ENCODE measurements at places on chromosomes 7 and 10. TPM values are rescaled to one million over a fixed set of nuclear protein-coding genes. Genes with fewer than 3 reads are reported as not detected.

GRCh38 chr10:16909961-16910792 is 93.0 kb upstream of the RSU1 start:
- DNase-seq, result no peak

GRCh38 chr7:48098846-48099245 is 9.8 kb downstream of the UPP1 start:
- DNase-seq, result no peak

- no peak for DNase-seq
These were observed 208.8 kb upstream of the IGFBP3 start for GRCh38 chr7:46129831-46130230.

DNA sequence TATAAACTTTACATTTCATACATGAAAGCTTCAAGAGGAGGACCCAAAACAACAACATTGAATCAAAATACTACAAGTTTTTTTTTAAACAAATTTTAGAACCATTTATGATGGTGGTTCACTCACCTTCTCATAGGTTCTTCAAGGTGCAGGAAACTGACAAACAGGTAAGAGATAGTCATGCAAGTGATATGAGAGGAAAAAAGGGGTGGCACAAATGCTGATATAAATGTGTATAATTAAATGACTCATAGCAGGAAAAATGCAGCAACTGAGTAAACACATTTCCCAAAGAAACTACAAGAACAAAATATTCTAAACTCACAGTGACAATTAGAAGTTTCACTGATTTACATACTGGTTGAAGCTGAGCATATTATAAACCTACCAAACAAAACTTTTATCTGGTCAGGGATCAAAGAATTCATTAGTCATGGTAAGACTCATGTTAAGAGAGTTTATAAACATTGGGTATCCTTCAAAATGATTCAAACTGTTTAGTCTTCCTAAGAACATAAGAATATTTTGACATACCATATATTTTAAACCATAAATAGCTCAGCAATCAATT is 14.1 kb downstream of the ZWINT start:
- no peak for DNase-seq

DNA sequence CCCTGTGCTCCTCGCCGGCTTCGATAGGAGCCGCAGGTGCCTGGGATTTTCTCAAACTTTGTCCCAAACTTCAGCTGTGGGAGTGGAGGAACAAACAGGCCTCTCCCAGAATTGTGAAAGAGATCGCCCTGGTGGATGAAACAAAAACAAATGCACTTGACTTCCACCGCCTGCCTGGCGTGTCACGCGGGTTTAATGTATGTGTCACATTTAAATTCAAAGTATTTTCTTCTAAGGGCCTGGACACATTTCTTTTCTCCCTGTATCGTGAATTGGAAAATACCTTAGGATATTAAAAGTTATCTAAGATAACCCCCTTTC is 694 bp upstream of the WASL start:
- no peak for DNase-seq

- DNase-seq, result no peak
These were observed 184.7 kb downstream of the DOCK4 start for GRCh38 chr7:112021379-112022044.

GRCh38 chr10:7287377-7287776 is 123.5 kb downstream of the SFMBT2 start:
- no peak for DNase-seq

DNA sequence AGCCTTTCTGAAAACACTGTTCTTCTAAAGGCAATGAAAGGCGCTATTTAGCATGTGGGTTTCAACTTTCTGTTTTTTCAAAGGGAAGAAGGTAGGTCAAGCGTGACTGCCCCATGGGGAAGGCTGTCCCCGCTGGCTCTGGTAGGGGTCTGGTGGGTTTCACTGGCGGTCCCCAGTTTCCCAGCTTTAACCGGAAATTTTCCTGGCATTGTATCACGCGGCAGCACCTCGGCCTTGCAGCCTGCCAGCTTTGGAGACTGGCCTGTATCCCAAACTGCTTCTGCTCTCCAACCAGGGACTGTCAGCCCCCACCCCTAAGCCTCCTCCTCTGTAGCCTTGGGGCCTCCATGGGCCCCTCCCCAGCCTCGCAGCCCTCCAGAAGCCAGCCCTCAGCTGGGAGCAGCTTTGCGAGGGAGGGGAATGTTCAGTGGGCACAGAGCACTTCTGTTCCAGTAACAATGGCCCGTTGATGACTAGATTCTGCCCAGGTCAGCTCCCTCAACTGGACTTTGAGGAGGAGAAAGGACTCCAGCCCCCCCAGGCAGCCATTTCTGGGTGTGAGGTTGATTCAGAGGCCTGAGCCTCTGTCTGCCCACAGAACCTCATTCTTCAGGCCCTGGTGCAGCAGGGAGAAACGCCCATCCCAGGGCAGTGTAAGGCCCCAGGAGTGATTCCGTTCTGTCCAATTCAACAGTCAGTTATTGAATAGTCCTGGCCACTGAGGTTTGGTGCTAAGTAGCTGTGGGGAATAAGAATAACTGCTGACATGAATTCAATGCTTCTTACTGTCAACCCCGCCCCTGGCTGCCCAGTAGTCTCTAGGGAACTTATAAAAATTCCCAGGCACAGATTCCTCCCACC is 17.1 kb downstream of the CHST3 start:
- no peak for DNase-seq

GRCh38 chr7:128863433-128863989 is 855 bp downstream of the ATP6V1F start:
- no peak for DNase-seq

- DNase-seq, result no peak
These were observed 104.6 kb upstream of the TNRC18 start for GRCh38 chr7:5528071-5528814.

DNA sequence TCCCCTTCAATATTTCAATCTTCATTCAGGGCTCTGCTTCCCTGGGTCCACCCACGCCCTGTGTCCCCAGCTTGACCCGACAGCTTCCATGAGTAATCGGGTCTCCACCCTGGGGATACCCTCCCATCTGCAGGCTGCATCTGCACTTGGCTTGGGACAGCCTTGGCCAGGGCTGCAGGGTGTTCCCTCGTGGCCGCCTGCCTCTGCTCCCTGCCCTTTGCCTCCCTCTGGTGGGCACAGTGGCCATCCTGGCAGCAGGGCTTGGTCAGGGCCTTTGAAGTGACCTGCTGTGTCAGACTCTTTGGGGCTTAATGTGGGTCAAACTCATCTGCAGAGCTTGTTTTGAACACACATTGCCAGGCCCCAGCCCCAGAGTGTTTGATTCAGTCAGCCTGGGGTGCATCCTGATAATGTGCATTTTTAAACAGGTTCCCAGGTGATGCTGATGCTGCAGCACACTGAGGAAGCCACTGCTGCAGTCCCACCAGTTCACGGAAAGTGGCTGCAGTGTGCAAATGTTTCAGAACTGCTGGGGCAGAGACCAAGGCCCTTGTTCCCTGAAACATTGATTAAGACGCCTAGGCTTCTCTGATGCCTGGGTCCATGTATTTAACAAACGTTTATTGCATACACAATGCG is 80.7 kb upstream of the SEC61G start:
- DNase-seq, result no peak

DNA sequence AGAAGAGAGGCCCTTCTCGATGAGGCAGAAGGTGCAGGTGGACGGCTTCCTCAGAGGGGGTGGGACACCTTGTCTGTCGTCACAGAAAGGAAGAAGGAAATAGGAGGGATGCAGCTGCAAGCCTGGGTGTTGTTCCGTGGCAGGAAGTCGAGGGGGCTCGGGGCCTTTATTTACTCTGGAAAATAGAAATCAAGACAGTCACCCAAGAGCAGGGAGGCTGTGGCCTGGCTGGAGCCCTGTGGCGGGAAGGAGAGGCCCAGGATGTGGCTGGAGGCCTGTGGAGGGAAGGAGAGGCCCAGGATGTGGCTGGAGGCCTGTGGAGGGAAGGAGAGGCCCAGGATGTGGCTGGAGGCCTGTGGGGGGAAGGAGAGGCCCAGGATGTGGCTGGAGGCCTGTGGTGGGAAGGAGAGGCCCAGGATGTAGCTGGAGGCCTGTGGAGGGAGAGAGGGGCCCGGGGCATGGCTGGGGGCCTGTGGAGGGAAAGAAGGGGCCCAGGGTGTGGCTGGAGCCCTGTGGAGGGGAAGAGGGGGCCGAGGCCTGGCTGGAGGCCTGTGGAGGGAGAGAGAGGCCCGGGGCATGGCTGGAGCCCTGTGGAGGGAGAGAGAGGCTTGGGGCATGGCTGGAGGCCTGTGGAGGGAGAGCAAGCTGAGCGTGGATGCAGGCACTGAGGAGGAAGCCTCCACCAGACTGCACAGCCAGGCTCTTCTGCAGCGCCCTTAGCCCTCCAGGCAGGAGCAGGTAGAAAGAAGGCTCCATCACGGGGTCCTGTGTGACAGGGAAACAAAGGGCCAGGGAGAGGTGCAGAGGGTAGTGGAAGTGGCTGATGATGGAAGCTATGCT is 97.3 kb upstream of the SFMBT2 start:
- DNase-seq, result peak; percentile 71

GRCh38 chr10:119784340-119785067 is 58.7 kb downstream of the INPP5F start:
- no peak for DNase-seq

DNA sequence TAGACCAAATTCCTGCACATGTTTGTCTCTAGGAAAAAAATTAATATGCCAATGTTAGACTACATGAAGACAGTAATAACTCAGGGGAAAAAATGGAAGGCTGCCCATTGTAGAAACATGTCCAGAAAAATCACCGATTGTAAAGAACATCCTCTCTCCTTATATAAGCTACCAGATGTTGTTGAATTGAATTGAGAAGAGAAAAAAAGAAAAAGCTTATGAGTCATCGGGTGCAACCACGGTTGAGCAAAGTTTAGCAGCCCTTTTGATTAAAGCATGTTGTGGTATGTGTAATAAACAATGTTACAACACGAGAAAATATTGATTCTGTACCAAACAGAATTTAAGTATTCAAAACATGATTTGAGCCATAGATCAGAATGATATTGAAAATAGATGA is 102.3 kb upstream of the ARHGAP21 start:
- no peak for DNase-seq

GRCh38 chr10:391847-392704 is 256.8 kb downstream of the ZMYND11 start:
- DNase-seq, result no peak

- DNase-seq, result no peak
These were observed 372.0 kb upstream of the C7orf33 start for GRCh38 chr7:148218603-148219002.

DNA sequence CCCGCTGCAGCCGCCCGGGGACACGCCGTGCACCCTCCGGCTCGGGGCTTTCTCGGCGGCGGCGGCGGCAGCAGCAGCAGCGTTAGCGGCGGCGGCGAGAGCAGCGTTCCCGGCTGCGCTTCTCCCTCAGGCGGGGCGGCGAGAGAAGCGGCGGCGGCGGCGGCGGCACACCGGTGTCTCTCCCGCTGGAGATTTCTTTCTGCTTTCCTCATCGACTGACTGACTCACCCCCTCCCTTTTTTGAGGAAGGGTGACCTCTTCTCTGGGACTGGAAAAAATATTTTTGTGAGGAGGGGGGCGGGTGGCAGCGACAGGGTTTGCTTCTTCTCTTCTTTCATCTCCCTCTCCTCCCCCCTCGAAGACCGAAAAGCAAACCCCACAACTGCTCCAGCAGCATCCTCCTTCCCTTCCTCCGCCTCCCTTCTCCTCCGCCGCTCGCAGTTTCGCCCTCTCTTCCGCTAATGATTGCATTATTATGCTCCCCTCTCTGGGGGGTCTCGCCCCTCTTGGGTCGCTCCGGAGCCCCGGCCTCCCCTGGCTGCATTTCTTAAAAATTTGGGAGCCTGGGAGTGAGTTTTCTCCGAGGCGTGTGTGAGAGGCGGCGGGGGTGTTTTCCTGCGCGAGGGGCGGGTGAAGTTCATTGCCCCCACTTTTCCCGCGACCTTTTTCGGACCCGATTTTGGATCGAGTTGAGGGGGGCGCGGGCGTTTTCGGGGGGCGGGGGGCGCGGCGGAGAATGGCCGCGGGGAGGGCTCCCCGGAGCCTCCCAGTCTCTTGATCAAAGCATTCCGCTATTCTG is 411 bp downstream of the AUTS2 start:
- no peak for DNase-seq

- no peak for DNase-seq
These were observed 88.4 kb upstream of the SMNDC1 start for GRCh38 chr10:110392868-110393740.

DNA sequence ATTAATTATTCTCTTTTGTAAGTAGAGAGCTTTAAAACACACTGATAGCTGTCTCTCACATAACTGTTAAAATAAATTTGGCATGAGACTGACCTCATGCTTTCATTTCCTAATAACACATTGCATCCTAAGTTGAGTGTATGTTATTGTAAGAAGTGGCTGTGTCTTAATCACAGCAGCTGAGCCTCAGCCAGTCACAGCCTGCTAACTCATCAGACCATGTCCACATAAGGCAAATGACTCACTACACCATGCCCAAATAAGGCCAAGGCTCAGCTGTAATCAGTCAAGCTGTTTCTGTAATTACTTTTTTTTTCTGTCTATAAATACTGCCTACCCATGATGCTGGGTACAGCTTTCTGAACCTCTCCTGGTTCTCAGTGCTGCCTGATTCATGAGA is 860.9 kb downstream of the XPNPEP1 start:
- DNase-seq, result no peak

Gene CPN1
- total RNA-seq, result not detected

Gene EPO
- total RNA-seq, result not detected

Gene ELMO1
- total RNA-seq, result 103 TPM

Gene AMZ1
- not detected for total RNA-seq

Gene RHOBTB1
- not detected for total RNA-seq

Data from natural killer cell treated with Interleukin-12 subunit alpha and Interleukin-12 subunit beta and Interleukin-15 and Interleukin-18, amount 100 ng/mL, for 72 hours (primary cell).